ENCODE measurements at places on chromosomes 6 and 20.

GRCh38 chr20:50146732-50147662 lies 6.5 kb downstream of the PEDS1 start:
- no peak for DNase-seq

- no peak for DNase-seq
Observed at GRCh38 chr6:121723623-121724022, 288.2 kb downstream of the GJA1 start.

- peak; percentile 22 for DNase-seq
Observed at GRCh38 chr6:116411284-116411623, 40.5 kb downstream of the DSE start.

GRCh38 chr6:52491203-52492069 lies 71.3 kb downstream of the EFHC1 start:
- no peak for DNase-seq

- DNase-seq = no peak
Observed at GRCh38 chr6:10403385-10404106, 11.3 kb downstream of the TFAP2A start.

GRCh38 chr6:43091436-43091991 lies 15.4 kb downstream of the PTK7 start:
- no peak for DNase-seq

DNA sequence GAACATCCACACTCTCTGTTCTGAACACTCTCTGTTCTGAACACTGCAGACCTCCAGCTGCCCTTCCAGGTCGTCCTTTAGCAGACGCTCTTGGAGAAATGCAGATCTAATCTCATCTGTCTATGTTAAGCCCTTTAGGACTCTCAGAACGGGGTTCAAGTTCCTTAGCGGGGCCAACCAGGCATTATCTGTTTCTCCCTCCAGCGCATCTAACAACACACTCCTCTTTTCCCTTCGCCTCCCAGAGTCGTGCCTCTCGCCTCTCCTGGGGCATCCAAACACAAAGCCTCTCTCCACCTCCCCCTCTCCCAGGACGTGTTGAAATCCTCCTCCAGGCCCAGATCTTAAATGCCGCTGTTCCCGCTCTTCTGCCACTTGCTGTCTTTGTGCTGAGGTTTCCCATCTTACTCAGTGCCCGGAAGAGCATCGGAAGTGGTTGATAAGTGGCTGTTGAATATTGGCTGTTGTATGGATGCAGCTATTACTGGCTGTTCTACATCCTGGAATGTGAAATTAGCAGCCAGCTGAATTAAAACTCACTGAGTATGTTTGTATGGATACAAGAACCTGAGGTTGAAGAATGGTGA lies 108.4 kb upstream of the GGTLC1 start:
- DNase-seq = no peak

- DNase-seq = no peak
Observed at GRCh38 chr6:37155394-37156312, 14.3 kb upstream of the PIM1 start.

GRCh38 chr6:150032598-150032997 lies 7.3 kb upstream of the RAET1L start:
- DNase-seq = no peak

- DNase-seq = no peak
Observed at GRCh38 chr6:125154761-125155135, 1.2 kb downstream of the TPD52L1 start.

GRCh38 chr20:1702328-1702727 lies 44.7 kb upstream of the SIRPG start:
- no peak for DNase-seq

DNA sequence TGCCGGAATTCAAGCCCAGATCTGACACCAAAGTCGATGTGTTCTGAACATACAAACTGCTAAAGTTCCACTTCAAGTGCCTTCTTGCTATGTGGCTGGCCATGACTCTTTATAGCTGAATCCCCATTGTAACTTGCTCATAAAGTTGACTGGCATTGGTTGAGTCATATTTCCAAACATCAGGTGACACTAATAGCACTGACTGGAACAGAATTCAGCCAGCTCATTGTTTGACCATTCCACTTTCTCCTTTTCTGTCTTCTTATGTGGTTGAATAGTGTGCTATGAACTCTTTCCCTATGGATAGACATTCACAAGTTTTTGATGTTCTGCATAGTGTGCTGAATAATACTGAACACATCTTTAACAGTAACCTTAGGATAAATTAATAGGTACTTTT lies 266.2 kb upstream of the ZFP64 start:
- DNase-seq = no peak

GRCh38 chr6:30044630-30045029 lies 16.4 kb upstream of the POLR1H start:
- no peak for DNase-seq

DNA sequence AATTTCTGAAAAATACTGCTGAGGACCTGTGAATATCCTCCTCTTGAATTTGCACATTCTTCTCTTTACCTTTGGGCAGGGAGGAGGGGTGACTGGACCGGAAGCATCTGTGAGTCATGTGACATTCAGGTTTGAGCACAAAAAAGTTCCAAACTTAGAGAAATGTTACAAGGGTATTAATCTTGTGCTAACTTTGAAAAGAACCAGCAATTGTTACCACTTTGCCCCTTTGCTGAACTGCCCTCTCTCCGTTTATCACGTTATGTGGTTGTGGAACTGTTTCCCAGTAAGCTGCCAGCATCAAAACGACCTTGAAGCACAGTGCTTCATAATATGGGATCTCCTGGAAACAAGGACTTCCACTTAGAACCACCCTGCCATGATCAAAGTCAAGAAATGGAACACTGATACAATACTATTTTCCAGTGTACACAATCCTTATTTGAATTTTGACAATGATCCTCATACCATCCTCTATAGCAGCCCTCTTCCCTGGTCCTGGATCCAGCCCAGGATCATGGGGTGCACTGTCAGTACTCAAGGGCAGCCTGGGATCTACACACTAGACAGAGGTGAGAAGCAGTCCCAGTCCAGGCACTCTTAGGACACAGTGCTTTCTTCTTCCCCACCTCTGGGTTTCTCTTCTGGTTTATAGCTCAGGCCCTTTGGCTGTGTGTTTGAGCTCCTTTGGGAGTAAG lies 2.3 kb upstream of the TUBB1 start:
- DNase-seq = no peak

DNA sequence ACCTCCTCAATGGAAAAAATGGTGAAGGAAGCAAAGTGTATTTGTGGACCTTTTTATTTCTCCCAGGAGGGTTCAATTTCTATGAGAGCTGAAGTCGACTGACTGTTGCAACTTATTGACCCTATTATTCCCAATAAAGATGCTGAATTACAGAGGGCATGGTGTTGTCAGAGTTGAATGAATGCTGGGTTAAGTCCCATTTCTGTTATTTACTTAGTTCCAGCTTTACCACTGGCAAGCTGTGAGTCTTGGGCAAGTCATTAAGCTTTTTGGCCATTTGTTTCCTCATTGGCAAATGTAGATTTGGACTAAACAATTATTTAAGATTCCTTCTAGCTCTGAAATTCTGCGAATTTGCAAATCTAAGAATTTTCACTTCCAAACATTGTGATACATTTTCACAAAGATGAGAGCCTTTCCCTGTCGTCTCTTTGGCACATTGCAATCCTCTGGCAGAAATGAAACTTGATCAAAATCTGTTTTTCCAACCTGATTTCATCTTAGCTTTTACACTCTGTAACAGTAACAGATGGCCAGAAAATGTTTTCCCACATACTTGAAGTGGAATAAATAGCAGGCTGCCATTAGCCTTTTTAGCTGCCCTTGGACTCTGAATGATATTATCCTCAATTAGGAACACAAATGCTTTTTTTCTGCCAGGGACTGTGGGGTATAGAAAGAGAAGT lies 21.3 kb downstream of the BLTP3A start:
- DNase-seq = no peak

DNA sequence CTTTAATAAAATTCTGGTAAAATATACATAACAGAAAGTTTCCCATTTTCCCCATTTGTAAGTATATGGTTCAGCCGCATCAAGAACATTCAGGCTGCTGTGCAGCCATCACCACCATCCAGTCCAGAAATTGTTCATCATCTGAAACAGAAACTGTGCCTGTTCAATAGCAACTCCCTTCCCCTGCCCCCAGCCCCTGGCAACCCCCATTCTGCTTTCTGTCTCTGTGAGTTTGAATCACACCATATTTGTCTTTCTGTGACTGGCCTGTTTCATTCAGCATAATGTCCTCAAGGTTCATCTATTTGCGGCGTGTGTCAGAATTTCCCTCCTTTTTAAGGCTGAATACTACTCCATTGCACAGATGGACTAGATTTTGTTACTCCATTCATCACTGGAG lies 19.1 kb downstream of the VSTM2L start:
- no peak for DNase-seq

DNA sequence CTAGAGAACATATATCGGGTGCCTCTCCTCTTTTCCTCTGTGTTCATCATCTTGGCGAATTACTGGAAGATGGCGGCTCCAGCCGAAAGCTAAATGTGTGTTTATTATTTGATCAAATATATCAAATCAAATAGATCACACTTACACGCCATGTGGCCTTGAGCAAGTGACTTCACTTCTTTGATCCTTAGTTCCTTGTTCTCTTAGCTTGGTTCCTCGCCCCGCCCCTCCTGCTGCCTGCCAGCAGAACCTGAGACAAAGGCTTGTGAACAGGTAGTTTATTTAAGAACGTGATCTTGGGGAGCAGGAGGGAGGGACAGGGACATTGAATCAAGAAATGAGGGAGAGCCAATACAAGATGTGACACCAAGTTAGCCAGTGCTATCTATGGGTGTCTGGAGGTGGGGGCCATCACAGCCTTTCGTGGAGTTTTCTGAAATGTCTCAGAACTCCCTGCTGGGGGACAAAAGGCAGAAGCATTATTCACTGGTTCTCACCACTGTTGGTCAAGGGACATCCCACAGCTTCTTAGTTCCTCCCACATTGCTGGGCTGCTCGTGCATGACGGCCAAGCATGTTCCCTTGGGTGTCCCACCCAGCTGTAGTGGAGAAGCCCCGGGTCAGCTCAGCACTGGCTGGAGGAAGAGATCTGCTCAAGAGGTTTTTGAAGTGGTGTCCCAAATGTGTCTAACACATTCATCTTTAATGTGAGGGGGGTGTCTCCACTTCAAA lies 44.9 kb upstream of the RNF24 start:
- DNase-seq = no peak

DNA sequence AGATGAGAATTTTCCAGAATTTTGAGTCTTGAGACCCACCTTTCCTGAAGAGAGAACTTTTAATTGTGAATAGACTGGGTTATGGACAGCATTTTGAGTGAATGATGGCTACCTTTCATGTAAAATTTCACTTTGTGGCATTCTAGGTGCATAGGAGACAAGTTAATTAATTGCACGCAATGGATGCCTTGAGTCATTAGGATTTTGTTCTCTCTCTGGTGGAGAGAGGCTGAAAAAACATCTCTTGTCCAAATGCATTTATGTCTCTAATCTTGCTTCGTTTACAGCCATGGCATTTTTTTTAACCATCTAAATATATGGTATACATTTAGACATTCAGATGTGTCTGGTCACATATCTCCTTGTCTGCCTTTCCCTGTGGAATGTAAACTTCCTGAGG lies 3.1 kb downstream of the RHAG start:
- DNase-seq = no peak

- DNase-seq = no peak
Observed at GRCh38 chr6:76852776-76853175, 610.5 kb downstream of the HTR1B start.

DNA sequence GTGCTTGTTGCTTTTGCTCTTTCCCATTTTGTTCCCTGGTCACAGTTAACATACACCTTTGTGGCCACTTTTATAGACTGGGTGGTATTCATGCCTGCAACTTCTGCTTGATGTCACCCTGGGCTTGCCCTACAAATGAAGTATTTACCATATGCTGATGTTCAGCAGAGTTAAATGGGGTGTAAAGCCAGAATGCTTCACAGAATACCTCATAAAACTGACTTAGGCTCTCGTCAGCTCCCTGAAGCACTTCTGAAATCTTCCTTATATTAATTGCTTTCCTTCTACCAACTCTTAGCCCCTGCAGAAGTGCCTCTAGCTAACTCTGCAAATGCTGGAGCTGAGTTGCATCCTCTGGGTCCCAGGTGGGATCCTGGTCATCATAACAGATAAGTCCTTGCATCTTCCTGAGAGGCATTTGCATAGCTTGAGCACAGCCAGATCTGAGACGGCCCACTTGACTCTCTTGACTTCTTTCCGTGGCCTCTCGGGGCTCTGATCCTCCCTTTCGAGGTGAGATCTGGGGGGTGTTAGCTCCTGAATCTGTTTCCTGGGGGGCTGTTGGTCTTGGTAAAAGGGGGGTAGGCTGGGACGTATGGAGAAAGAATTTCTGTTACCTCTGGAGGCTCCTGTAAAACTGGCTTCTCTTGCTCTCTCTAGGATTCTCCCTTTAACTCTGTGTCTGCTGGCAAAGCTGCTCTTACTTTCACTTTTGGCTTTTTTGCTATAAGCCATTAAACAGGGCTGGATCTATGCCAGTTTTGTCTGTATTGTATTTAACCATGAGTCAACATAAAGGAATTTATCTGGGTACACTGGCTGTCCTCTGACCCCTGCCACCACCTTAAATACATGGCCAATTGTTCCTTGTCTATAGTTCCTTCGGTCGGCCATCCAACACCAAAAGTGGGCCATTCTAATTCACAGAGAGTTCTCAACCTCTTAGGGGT lies 223.0 kb upstream of the SYNCRIP start:
- no peak for DNase-seq

GRCh38 chr6:96812077-96812703 lies 25.1 kb downstream of the GPR63 start:
- no peak for DNase-seq

DNA sequence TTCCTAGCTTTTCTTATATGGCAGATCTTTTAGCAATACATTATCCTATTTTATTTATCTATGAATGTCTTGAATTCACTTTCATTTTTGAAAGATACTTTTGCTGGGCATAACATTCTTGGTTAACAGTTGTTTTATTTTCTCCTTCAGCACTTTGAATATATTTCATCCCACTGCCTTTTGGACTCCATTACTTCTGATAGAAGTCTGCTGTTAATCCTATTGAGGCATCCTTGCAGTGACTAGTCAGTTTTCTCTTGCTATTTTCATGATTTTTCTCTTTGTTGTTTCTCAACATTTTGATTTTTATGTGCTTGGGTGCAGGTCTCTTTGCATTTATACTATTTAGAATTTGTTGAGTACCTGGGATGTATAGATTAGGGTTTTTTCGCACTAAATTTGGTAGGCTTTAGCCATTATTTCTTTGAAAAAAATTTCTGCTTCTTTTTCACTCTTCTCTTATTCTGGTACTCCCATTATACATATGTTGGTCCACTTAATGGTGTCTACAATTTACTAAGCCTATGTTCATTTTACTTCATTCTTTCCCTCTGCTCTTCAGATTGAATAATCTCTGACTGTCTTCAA lies 53.2 kb downstream of the PHACTR3 start:
- no peak for DNase-seq
